ENCODE measurements at places on chromosomes 13 and 19.

DNA sequence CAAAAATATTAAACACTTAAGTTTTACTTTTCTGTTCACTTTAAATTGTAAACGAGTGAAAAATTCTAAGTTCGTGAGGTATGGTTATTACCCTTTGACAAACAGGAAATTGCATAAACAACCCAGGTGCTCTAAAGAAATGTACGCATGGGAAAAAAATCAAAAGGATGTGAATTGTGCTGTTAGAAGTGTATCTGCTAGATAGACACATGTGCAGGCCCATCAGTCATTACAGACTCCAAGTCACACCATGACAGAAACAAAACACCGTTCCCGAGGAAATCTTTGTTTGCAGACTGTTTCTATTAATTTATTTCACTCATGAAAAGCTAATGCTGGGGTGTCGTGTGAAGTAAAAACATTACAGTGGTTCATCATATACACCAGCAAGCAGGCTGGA lies 17.0 kb upstream of the DOCK9 start:
- DNase-seq = peak; percentile 69

DNA sequence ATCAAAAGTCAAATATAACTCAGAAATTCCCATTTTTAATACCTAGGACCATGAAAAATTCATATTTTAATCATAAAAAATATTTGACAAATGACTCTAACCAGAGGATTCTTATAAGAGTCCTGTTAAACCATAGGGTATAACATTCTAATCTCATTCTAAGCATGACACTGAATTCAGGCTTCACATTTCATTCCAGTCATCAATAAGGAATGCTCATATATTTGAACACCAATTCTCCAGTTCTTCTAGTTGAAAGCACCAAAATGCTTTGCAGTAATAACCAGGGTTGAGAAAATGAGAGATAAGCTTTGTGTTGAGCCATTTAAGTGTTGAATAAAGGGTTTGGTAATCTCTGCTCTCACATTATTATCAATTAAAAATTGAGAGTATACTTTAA lies 147.5 kb downstream of the VWA8 start:
- DNase-seq = no peak

DNA sequence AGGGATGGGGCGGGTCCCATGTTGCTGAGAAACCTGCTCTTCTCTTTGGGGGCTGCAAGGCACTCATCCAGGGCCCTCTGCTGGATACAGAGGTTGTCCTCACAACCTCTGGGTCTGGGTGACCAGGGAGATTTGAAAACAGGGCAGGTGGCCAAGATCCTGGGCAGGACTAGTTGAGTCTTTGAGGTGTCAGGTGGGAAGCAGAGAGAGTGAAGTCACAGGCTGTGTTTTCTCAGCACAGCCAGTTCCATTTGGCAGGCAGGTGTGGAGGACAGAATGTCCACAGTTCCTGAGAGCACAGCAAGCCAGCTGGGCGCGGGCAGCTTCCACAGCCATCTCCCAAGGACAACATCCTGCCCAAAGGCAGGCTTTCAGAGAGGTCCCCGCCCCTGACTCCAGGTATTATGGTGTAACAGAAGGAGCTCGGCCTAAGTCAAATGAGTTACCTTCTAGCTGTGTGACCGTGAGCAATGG lies 118.8 kb downstream of the NUFIP1 start:
- DNase-seq = no peak

- DNase-seq = no peak
These were observed 21.8 kb downstream of the FPR3 start for GRCh38 chr19:51816711-51817110.

GRCh38 chr19:18345296-18345695 lies 4.9 kb downstream of the PGPEP1 start:
- DNase-seq = no peak

GRCh38 chr19:49255674-49256073 lies 69.3 kb downstream of the SLC6A16 start:
- DNase-seq = no peak

DNA sequence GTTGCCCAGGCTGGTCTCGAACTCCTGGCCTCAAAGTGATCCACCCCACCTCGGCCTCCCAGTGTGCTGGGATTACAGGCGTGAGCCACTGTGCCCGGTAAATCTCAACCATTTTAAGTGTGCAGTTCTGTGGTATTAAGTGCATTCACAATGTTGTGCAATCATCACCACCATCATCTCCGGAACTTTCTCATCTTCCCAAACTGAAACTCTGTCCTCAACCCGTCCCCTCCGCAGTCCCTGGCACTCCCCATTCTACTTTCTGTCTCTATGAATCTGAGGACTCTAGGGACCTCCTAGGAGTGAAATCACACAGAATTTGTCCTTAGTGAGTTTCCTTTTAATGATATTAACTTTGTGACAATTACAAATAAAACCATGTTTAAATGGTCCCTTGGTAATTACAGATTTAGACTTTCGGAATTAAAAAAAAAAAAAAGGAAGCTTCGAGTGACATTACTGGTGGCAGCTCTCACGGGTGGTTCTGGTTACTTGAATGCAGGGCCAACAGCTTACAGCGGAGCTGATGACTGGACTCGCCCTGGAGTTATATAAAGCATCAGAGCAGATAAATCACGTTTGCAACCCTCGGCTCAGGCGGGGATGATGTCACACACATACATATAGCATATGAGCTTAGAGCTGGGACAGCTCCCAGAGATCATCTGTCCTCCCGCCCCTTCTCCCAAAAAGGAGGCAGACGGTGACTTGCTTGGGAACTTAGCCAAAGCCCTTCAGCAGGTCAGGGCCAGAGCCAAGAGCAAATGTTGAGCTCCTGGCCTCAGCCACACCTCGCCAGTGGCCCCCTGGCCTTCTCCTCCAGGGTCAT lies 89.8 kb downstream of the ZNF557 start:
- DNase-seq = no peak

DNA sequence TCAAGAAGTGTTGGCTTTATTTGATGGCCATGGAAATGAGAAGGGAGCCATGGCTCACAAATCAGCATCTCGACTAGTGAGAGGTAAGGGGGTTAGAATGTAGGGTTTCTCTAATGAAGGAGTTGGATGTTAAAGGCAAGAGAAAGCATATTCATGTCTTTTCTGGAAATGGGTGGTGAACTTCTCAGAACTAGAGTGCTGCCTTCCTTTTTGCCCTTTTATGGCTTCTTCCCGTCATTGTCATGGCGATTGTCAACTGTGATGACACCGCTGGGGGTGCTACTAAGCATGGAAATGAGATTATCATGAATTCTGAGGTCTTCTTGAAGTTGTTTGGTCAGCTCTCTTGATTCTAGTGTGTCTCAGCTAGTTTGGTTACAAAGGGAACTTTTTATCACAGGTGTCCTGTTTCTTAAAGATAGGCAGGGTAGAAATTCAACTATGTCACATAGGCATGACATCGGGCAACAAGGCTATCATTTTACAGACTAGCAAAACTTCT lies 180.4 kb downstream of the LIG4 start:
- no peak for DNase-seq

DNA sequence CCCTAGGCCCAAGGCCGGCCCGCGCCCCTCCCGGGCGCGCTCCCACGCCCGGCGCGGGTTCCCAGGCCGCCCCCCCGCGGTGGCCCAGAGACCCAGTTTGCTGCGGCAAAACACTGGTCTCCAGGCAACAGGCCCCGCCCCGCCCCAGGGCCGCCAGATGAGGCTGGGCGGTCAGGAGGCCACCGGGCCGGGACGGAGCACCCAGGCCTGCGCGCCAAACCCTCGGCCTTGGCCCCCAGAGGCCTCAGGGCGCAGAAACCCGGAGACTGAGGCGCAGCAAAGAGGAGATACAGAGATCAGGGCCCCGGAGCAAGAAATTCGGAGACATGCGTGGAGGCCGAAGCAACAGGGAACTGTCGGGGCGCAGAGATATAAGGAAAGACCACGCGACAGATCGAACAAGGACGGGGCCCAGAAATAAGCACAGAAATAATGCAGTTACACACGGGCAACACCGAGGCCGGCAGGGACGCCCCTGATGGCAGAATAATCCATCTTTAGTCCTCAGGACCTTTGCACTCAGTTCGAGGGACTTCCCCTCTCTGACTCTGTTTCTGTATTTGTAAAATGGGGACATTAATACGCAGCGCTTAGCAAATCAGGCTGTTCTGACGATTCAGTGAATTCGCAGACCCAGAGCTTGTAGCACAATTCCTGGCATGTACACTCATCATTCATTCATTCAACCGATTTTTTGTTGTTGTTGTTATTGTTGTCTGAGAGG lies 20.8 kb upstream of the ERCC1 start:
- peak; percentile 82 for DNase-seq

DNA sequence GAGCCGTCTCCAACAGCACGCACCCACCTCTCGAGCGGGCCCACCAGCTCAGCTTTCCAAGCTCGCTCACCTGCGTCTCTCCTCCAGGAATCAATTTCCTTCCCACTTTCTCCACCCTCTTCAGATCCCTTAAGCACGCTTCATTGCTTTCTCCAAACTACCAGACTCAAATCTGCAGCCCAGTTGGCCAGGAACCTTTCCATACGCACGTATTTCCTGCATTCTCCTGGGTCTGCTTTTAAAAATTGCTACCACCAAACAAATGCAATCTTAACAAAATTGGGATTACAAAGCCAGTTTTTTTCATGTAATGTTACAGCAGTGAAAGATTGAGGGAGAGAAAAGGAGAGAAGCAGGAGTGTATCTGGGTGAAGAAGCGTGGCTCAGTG lies 1.5 kb downstream of the ENOX1 start:
- DNase-seq = no peak

GRCh38 chr19:43570174-43570791 lies 5.0 kb downstream of the XRCC1 start:
- no peak for DNase-seq

- no peak for DNase-seq
These were observed 117.4 kb downstream of the TRPC4 start for GRCh38 chr13:37752146-37752545.

- DNase-seq = no peak
These were observed 48.0 kb upstream of the WASF3 start for GRCh38 chr13:26509491-26509890.

DNA sequence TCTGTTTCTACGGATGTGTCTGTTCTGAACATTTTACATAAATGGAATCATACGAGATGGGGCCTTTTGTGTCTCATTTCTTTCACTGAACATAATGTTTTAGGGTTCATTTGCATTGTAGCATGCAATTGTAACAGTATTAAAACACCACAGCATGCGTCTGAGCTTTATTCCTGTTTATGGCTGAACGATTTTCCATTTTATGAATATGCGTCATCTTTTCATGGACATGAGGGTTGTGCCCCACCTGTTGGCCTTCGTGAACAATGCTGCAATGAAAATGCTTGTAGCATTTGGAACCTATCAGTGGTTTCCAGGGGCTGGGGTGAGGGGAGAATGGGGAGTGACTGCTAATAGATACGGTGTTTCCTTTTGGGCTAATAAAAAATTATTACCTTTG lies 5.1 kb downstream of the OR10H1 start:
- DNase-seq = no peak

DNA sequence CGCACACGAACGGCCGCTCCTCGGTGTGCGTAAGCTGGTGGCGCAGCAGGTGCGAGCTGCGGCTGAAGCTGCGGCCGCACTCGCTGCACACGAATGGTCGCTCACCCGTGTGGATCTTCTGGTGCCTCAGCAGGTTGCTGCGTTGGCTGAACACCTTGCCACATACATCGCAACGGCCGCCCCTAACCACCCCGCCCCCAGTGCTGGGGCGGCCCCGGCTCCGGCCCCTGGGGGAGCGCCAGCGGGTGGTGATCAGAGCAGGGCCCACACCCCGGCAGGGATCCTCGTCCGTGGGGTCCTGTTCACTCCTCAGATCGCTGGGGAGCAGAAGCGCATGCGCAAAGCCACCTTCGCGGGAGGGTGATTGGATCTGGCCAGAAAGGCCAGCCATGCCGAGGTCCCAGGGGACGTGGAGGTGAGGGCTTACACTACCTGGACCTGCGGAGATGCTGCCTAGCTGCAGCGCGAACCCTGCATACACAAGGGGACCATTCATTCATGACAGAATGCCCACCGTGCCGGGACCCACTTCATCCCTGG lies 4.7 kb upstream of the UBE2M start:
- no peak for DNase-seq

GRCh38 chr19:16394111-16394510 lies 69.5 kb downstream of the KLF2 start:
- DNase-seq = no peak

- DNase-seq = no peak
These were observed 19.5 kb downstream of the MAN2B1 start for GRCh38 chr19:12647047-12647446.

DNA sequence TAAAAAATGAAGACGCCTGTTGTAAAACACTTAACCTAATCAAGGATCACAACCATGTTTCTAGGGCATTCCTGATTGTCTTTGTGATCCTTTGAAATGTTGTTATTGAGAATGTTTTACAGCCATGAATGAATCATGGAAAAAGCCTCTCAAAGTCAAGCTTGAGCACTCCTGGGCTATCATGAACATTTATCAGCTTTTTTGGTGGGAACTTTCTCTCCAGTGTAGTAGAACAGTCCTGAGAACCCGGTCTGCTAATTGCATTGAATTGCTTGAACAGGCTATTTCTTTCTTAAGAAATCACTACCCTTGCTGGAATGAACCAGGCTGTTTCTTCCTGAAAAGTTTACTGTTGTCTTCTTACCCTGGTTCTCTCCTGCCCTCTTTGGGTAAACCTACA lies 516.5 kb downstream of the FGF9 start:
- peak; percentile 3 for DNase-seq

GRCh38 chr13:103436057-103436654 lies 369.9 kb upstream of the SLC10A2 start:
- DNase-seq = no peak

DNA sequence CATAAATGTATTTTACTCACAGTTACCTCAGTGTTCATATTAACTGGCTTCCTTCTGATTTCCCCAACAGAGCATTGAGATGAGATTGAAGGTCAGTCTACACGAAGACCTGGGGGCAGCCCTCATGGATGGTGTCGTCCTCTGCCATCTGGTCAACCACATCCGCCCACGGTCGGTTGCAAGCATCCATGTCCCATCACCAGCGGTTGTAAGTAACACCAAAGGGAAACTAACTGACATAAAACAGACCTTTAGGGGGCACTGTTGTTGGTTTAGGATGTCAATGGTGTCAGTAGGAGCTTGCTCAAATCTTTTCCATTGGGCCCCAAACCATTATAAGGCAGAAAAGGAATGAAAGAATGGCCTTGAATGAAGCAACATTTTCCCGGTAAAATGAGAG lies 68.2 kb downstream of the ESD start:
- DNase-seq = no peak

- no peak for DNase-seq
These were observed 885 bp upstream of the ZNF536 start for GRCh38 chr19:30371161-30371836.
